ENCODE measurements at places on chromosomes 2 and 18.

DNA sequence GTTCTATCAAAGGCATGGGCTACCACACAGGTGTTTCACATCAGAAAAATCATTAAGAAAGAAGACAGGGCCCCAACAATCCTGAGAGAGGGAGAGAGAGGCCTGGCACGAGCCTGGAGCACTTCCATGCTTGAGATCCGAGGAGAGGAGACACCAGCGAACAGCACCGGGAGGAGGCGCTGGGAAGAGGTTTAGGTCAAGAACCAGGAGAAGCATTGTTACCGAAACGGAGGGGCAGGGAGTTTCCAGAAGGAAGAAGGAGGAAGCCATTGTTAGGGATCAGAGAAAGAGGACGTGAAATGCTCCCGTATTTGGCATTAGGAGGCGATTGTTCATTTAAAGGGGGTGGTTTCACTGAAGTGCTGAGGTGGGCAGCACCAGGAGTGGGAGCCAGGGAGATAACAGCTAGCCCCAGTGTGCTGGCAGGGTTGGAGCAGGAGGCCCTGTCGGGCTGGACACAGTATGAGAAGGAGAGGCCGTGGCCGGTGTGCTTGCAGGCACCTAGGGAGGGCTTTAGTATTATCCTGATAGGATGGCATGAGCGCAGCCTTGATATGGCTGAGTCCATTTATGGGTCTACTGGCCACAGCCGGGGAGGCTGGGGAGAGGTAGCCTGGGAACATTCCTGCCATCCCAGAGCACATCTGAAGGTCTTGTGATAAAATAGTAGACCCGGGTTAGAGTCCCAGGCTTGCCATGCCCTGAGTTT lies 244.9 kb downstream of the KLHL29 start:
- no peak for DNase-seq

DNA sequence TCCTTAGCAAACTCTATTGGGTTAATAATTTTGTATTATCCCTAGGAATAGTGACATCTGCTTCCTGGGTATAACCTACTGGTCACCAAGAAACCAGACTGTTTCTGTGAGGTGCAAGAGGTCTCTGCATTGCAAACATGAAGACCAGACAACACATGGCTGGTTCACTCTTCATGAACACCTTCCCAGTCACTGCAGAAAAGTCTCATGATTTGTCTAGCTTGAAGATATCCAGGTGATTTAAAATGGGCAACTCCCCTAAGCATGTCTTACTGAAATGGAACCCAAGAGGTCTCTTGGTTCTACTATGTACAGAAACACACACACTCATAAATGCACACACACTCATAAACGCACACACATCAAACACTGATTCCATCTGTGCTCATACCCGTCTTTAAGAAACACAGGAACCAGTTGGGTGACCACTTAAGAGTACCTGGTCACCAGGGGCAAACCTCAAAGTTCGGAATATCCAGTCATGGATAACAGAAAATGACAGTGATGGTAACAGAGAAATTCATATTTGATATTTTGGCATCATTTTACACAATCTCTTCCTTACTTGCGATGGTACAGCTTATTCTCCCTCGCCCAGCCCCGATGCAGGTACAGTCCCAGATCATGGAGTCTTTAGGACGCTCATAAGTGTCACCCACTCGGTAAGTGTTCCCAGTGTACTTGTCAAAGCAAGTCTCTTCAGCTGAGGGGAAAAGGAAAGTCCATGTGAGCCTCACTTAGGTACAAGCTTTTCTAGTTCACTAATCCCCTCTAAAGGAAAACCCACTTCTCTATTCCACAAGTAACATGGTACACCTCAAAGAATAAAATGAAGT lies 2.9 kb downstream of the FN1 start:
- no peak for DNase-seq

GRCh38 chr2:188577231-188577630 lies 285.6 kb downstream of the GULP1 start:
- DNase-seq: no peak

DNA sequence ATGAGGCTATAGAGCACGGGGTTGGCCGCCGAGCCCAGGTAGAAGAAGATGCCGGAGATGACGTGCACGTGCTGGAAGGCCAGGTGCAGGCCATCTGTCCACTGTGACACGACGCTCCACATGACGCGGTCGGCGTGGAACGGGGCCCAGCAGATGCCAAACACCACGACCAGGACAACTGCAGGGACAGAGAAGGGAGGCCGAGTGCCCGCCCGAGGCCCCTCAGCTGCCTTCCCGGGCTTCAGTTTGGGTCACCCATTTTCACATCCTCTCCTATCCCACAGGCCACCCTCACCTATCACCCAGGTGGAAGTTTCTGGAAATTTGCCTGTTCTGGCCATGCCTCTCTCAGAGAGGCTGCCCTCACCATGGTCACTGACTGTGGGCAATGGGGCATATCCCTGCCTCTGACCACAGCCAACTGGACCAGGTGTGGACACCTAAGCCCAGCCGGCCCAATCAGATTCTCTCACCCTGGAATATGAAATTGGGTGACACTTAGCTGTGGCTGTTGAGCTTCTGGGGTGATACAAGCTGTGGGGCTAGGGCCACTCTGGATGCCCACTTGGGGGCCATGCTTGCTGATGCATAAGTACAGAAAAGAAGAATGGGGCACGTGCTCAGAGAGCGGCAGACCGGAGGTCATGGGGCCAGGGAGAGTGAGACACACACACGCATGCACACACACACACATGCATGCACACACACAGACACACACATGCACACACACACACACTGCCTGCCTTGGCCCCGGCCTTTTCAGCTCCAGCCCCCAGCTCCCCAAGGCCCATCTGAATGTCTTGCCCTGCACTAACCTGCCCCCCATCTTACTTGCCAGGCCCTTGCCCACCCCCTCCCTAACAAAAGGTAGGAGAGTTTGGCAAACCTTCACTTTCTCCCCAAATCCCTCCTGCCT lies 4.7 kb downstream of the NMUR1 start:
- DNase-seq: no peak

DNA sequence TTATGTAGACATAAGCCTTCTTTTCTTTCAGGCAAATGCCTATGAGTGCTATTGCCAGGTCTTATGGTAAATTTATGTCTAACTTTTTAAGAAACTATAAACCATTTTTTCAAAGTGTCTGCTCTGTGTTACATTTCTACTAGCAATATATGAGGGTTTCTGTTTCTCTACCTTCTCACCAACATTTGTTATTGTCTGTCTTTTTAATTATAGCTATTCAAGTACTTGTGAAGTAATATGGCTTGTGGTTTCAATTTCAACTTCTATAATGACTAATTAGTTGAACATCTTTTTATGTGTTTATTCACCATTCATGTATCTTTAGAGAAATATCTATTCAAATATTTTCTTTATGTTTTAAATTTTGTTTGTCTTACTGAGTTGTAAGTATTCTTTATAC lies 213.1 kb upstream of the MC4R start:
- no peak for DNase-seq

GRCh38 chr2:84115173-84115857 lies 343.8 kb downstream of the SUCLG1 start:
- no peak for DNase-seq

GRCh38 chr2:73293534-73294171 lies at the start of gene EGR4:
Gene EGR4 (minus strand): TSS chr2:73293548. CDS start chr2:73293317, 231 bp downstream.
- DNase-seq: peak; percentile 69

GRCh38 chr18:59300676-59301285 lies 17.7 kb downstream of the CPLX4 start:
- DNase-seq: peak; percentile 36

DNA sequence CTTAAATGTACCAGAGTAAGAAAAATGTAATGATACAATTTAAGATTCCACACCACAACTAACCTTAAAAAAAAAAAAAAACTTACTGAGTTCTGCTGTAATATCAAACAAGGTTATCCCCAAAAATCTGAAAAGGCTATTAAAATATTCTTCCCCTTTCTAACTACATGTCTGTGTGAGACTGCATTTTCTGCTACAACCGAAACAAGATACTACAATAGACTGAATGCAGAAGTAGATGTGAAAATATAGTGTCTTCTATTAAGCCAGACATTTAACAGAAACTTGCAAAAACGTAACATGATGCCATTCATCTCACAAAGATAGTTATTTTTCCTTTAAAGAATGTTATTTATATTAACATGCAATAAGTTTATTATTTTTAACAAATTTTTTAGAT lies 16.2 kb downstream of the SS18 start:
- no peak for DNase-seq

- DNase-seq: no peak
Observed at GRCh38 chr2:124566518-124566970, 541.5 kb downstream of the CNTNAP5 start.
